Activated CD4-positive, alpha-beta T cell treated with anti-CD3 and anti-CD28 coated beads, Interleukin-2, amount 50 U/mL, for 24 hours (primary cell): ENCODE measurements at places on chromosomes 6 and 20.

DNA sequence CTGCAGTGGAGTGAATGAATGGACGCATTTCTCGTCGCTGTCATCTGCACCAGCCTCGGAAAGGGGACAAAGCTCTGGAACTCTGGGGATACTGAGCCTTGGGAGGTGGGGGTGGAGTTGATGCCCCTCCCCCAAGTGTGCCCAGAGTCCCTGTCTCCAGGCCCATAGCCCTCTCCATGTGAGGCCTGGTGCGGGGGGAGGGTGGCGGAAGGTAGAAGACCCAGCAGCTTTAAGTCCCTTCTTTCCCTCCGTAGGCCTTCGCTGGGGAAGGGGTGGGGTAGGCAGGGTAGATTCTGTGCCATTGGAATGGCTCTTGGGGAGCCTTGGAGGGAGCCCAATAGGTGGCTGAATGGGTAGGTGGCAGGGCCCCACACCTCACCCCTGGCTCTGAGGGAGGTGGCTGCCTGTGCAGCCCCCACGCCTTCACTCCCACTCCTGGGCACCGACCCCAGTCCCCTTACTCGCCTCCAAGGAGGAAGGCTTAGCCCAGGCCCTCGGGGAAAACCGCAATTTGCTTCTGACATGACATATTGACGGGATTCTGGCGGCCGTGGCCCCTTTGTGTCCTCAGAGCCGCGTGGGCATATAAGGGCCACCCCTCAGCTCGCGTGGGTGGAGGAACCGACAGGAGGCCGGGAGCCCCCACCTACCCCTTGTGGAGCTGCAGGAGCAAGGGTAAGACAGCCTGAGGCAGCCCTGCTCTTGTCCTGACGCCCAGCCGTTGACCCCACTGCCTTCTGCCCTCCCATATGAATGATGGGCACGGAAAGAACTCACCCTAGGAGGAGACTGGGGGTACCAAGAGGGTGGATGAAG lies at the start of gene BPIFB3:
BPIFB3 (plus strand) TSS at position 613 of the 816 bp plus-strand sequence. CDS start 1,533 bp downstream, outside the sequence.
- DNase-seq = no peak

DNA sequence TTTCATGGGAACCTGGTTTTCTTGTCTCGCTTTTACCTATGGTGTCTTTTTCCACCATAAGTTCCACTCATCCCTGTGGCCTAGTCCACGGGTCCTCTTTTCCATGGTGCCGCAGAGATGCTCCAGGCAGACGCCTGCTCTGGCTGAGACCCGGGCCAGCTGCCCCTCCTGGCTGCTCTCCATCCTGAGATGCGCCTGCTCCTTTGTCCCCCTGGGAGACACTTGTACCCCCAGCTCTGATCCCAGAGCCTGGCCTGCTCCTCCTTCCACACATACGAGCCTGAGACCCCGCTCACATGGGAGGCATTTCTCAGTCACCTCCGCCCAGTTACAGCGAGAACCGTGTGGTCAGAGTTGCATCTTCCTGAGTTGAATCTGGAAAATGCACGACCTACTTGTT lies 29.6 kb downstream of the RNASET2 start:
- DNase-seq = no peak

GRCh38 chr6:108920751-108921150 lies 72.5 kb downstream of the ARMC2 start:
- no peak for DNase-seq

DNA sequence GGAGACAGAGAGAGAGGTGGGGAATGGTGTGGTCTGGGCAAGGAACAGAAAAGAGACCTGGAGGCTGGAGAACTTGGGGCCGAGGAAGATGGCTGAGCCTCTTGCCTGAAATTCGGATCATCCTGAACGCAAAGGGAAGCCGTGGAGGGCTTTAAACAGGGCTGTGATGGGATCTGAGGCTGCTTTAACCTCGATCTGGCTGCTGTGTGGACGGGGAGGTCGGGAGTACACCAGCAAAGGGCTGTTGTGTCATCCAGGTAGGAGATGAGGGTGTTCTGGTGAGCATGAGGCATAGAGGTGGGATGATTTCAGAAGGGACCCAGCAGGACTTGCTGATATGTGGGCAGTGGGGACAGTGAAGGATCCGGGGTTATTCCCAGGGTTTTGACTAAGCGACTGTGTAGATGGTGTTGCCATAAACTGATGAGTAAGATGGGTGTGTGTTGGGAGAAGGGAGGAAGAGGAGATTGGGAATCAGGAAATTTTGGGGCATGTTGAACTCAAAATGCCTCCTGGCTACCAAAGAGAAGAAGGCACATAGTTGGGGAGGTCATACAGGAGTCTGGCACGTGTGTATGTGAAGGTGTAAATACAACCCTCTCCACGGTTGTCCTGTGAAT lies 158.5 kb downstream of the NFATC2 start:
- DNase-seq = no peak

GRCh38 chr6:29709188-29709587 lies 14.0 kb upstream of the HLA-F start:
- DNase-seq = no peak

DNA sequence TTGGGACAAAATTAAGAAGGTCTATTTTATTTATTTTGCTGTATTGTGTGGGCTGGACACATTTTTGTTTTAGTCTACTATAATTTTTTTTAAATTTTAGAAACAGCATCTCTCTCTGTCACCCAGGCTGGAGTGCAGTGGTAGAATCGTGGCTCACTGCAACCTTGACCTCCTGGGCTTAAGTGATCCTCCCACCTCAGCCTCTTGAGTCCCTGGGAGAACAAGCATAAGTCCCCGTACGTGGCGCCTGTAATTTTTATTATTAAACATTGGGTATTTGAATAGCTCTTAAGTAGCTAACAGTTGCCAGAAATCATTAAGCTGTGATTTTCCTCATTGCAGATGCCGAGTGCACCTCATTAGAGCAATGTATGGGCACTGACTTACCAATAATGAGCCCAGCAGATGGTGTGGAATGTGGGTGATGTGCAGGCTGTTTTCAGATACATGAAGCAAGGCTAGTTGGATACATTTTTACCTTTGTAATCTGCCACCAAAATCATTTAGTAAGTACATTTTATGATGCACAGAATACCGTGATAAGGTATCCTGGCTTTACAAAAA lies 10.3 kb upstream of the MAS1 start:
- no peak for DNase-seq

DNA sequence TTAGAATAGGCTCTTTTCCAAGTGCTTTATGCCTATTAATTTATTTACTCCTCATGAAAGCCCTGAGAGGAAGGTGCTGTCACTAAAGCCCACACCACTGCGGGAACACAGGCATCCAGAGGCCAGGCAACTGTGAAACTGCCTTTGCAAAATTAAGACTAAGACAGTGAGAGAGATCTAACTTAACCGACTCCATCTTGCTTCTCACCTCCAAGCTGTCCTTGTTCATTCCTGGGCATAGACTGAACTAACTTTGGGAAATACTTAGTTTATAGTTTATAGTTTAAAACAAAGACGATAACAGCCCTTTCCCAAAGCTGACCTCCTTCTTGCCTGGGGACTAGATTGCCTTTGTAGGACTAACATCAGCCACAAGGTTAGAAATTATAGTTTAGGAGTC lies 80.1 kb downstream of the RSPH3 start:
- DNase-seq = no peak

DNA sequence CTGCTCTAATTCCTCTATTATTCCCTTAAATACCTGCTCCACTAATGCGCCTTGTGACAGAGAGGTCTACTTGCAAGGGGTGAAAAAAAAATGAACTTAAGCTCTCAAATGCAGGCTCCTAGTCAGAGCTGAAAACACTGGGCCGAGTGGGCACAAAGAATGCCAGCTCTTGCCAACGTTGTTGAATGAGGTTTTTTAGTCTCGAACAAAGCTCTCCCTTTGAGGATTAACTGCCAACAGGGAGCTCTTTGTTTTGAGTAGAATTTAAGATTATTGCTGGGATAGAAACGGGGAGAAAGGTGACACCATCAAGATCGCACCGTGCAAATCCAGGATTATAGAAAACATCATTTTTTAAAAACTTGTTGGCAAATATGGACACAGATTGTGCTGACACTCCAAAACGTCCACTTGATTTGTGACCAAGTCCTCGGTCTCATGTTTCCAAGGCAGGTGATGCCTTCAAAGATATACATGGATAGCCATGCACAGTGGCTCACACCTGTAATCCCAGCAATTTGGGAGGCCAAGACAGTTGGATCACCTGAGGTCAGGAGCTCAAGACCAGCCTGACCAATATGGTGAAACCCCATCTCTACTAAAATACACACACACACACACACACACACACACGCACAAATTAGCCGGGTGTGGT lies 163.2 kb downstream of the BMP7 start:
- DNase-seq = no peak

- DNase-seq = no peak
Measured at GRCh38 chr6:70531133-70531532, 35.6 kb upstream of the SDHAF4 start.

DNA sequence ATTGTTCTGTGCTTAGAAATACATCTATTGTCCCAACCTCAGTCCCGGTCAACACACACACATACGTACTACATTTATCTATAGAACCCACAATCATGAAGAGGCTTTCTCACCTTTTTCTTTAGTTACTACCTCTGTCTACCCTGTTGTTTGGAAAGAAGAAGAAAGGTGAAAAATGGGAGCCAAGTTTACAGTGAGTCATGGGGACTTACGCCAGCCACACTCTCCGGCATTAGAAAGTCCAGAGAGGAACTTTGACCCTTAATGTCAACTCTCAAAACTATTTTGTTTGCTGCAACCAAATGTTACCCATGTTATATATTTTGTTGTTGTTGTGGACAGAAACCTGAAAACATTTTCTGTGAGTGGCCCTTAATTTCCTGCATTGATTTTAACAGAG lies 259.1 kb downstream of the ZFAND3 start:
- no peak for DNase-seq

DNA sequence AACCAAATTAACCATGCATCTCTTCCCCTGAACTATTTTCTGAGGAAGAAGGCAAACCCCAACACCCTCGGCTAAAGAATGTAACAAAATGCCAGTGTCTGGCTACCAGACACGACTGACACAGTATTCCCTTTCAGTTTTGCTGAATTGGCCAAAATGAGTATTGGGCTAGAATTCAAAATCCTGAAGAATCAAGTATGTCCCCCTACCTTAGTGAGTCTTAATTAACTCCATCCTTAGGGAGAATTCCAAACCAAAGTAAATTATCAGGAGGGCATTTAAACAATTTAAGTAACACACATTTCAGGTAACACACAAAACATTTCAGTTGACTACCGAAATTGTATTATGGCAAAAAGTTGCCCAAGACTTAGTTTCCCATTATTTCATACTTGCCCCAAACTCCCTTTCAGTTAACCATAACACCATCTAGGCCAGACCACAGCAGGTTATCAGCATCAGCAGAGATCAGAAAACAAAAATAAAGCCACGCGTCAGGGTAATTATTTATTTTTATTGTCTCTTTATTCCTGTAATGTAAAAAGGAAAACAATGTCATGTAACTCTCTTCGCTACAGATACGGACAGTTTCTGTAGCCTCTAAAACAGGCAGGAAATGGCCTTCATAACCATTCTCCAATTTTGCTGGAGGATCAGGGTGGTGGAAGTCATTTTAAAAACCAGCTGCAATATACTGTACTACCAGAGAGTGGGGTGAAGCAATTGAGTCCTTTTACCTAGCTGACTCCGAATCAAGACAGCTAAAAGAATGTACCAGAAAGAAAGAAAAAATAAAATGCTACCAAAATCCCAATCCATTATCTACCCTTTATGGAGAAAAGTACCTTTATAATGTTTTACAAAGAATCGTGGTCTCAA lies 1.9 kb downstream of the SNX5 start:
- no peak for DNase-seq
